ENCODE measurements at places on chromosomes 1 and 21. TPM values are rescaled to one million over a fixed set of nuclear protein-coding genes. Genes with fewer than 3 reads are reported as not detected.

Gene RGS1
- not detected for total RNA-seq

Gene TSACC
- not detected for total RNA-seq

Gene TNFRSF1B
- 1.5 TPM for total RNA-seq

Gene ID3
- 1,078 TPM for total RNA-seq

Gene AIM2
- total RNA-seq = not detected

Gene SDC3
- 17.1 TPM for total RNA-seq

Gene SPRR2G
- not detected for total RNA-seq

Gene ADORA3
- total RNA-seq = not detected

Gene RNASEL
- 7.6 TPM for total RNA-seq

Gene RHBDL2
- total RNA-seq = 5.7 TPM

DNA sequence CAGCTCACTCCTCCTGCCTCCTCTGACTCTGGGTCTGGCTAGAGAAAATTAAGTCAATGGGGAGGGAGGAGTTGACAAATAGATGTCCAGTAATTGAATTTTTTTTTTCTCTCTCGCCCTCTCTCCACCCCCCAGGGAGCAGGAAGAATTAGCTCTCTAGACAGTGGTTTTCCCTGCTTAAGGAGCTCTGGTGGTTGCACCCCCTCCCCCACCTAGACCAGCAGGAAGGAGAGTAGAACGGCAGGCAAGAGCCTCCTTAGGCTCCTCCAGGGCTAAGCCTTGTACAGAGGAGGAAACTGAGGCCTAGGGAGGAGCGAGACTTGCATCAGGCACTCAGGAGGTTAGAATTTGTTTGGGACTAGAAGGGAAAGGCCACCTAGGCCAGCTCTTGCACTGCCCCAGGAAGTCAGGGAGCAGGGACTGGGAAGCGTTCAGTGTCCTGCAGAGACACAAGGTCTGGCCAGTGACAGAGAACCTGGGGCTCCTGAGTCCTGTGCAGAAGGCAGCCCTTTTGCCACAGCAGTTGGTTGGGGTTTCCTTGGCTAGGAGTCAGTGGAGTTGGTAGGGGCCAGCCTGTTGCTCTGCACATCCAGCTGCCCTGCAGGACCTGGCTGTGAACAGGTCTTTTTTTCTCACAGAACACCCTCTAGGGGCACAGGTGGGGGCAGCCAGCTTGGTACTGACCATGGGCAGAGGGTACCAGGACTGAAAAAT, 49.5 kb upstream of the ACOT11 start:
- DNase-seq = peak; percentile 35

DNA sequence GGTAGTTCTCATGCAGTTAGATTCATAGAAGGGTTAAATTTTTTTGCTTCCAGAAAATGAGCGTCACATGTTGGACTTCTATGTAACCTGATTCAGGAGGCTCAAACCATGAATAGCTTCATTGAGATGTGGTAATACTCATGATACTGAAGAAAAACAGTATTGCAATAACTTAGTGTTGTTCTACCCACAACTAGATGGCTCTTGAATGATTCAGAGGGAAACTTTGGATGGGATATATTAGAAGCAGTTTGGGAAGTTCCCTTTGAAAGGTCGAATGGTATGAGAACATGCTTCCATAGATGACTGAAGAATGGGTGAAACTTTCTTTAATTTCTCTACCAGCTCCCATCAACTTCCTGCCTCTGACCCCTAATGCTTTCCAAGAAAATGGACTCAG, 211.7 kb upstream of the PTGFR start:
- peak; percentile 90 for DNase-seq

DNA sequence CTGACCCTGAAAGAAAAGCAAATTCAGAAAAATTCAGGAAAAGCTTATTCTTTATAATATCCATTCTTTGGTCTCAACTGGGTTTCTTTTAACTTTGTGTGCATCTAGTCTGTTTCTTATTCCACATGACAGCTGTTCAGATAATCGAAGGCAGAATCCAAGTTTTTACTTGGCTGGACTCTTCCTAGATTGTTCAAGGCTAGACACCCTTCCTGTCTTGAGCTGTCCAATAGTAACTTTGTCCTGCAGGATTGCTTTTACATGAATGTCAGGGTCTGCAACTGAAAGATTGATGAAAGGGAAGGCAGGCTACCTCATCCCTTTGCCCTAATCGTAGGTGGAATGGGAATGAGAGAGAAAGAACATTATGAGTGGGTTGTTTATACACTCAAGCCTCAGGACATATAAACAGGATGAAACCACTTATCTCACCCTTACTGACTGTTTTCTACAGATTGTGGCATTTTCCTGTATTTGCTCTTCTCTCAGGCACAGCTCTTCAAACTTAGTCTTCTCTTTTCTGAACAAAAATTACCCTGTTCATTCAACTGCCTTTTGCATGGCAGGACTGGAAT, 76.9 kb downstream of the LEPR start:
- DNase-seq = peak; percentile 27

DNA sequence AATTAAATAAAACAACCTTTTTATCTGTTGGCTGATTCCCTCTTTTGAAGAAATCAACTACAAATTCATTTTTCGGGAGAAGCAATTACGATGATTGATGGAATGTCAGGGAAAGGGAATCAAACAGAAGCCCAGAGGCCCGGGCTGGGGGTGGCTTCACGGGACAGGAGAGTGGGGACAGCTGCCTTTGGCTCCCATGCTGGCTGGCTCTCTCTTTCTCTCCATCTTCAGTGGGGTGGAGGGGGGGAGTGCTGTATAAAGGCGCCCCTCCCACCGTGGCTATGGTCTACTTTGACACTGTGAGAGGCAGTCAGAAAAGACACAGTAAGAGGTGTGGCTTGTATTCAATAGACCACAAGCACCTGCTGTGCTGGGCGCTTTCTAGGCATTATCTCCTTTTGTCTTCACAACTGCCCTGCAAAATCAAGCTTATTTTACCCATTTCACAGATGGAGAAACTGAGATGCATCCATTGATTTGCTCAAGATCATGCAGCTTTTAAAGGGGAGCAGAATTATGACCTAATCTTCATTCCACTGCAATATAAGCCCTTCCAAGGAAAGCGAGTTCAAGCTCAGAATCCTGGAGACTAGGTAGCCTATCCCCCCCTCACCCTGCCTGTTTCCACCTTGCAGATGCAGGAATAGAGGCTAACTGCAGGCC, 92.9 kb downstream of the GRIK3 start:
- no peak for DNase-seq

- DNase-seq = no peak
These were observed 265.9 kb downstream of the PDE4B start for GRCh38 chr1:66058558-66058957.

GRCh38 chr1:178552856-178553255, 39.9 kb downstream of the TEX35 start:
- no peak for DNase-seq

GRCh38 chr1:29397981-29398380, 161.7 kb downstream of the PTPRU start:
- no peak for DNase-seq

DNA sequence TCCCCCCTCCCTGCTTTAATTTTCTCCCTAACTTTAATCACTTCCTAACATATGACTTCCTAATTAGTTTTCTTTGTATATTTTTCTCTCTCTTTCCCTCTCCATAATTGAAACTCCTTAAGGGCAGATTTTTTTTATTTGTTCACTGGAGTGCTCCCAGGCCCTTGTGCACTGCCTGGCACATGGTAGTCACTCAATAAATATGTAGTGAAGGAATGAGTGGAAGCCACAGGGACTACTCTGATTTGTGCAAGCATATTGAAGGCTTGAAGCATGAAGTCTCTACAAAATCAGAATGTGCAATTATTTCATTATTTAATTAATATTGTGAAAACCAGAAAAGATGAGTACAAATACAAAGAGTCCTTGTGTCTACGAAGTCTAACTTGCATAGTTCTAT, 41.5 kb downstream of the SNX7 start:
- peak; percentile 35 for DNase-seq

DNA sequence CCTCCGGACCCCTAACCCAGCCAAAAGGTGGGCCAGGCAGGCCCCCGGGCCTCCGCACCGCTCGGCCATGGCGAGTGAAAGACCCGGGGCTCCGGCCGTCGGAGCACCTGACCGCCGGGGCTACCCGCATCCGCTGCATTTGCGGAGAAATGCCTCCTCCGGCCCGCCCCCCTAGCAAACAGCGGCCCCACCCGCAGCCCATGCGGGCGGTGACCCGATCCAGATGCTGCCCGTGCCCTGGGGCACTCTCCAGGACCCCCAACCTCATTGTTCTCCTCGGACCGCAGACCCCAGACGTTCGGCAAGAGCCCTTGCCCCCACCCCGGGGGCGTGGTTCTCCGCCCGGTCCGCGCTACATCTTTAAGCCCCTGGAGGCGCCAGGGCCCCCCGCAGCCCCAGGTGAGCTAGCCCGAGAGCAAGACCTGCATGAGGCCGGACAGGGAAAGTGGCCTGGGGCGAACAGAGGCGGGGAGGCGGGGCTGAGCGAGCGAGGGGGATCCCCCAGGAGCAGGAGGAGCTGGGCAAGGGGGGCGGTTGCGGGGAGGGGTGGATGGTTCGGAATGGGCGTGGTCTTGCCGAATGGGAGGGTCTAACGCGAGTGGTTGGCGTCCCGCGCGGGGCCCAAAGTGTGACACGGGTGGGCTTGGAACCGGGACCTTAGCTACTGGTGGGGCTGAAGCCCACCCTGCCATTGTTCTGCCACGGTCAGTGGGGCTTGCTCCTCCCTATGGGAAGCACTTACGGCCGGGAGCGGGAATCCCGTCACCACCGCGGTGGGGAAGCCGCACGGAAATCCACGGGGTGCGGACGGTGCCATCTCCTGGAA, 6.3 kb upstream of the CRYBG2 start:
- no peak for DNase-seq

DNA sequence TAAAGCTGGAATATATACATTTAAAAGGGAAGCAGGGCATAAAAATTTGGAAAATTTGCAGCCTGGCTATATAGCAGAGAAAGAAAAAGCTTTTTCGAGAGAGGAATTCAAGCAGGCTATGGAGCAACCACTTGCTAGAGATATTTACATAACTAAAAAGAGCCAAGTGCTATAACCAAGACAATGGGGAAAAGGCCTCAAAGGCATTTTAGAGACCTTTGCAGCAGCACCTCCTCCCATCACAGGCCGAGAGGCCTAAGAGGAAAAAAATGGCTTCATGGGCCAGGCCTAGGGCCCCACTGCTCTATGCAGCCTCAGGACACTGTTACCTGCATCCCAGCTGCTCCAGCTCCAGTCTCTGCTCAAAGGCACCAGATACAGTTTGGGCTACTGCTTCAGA, 37.0 kb downstream of the CAPN9 start:
- no peak for DNase-seq

DNA sequence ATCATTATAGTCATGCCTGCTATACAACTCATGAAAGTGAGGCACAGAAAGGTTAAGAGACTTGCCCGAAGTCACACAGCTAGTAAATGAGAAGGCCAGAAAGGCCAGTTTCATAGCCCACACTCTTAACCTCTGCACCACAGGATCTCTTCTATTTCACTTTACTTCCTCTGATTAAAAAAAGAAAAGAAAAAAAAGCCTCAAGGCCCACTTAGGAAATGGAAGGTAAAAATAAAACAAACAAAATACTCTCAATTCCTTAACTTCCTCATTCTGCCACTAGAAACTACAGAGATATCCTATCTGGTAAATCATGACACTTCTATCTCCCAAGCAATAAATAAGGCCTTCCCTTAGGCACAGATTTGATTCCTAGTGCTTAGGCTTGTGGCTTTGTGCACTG, 7.6 kb upstream of the ENAH start:
- peak; percentile 5 for DNase-seq

DNA sequence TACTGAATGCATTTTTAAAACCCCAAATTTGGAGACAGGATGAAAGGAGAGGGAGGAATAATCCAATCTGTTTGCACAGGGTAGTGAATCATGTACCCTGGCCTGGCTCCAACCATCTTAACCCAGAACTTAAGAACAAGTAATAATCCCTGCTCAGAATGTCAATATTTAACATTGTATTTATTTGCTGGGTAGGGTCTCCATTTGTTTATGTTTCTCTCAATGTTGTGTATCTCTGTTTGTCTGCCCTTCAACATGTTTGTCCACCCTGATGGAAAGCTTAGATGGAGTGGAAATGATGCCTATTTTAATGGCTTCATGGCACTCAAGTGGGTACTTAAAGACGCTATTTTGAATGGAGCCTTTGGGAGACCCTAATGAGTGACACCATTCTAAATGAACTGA, 54.4 kb upstream of the CDC42BPA start:
- peak; percentile 43 for DNase-seq

- DNase-seq = no peak
These were observed 34.0 kb upstream of the EDN2 start for GRCh38 chr1:41518471-41518870.

- DNase-seq = no peak
These were observed 229.9 kb downstream of the AKT3 start for GRCh38 chr1:243620096-243620495.

DNA sequence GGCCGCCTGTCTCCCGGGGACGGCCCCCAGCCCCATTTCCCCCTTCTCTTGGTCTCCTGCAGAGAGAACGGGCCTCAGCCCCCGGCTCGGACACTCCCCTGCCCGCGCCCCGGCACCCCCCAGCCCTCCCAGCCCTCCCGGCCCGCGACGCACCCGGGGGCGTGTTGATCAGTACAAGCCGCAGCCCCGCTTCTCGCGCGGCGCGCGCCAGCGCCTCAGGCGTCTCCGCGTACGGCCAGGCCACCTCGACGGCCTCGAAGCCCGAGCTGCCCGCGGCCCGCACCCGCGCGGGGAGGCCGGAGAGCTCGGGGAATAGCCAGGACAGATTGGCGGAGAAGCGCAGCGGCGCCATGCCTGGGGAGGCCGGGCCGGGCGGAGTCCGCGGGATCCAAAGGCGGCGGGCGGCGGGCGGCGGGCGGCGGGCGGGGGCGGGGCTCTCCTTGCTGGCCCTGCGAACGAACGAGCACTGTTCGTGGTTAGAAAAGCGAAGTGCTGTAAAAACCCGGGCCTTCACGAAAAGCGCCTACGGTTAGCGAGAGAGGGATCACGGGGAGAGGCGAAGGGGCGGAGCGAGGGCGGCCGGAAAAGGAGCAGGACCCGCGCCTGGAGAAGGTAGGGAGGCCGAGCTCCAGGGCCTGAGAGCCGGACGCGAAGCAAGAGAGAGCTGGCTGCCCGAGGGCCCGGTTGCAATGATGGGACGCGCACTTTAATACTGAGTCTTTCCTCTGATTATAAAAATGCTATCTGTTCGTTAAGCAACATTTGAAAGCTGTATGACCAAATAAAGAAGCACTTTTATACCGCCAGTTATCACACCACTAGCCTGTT, at the start of gene HYI:
TSS of gene HYI (minus strand) at position 490 of the 828 bp plus-strand sequence. CDS start at position 352, 138 bp downstream.
- peak; percentile 93 for DNase-seq

DNA sequence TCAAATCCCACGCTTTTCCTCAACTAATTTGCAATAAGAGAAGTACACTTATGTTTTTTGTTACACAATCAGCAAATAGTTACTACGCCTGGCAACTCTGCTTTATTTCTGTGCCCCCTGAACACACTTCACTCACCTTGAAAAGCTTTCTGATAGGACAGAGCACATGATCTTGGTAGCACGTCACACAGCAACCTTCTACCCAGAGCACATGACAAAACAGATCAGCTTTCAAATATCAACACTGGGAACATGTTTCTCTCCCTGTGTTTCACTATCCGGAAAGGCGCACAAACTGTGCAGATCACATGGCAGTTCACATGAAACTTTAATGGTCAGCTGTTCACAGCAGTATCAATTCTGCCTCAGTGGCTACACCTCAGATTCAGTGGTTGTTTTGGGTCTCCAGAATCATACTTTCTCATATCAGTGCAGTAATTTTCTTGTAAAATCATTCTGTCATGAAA, 2.2 kb downstream of the SLC19A2 start:
- DNase-seq = no peak

GRCh38 chr1:99548943-99549605, 96.8 kb upstream of the PALMD start:
- peak; percentile 68 for DNase-seq

- no peak for DNase-seq
These were observed 398.3 kb upstream of the POU3F1 start for GRCh38 chr1:38444770-38445442.

GRCh38 chr1:198118134-198118533, 38.7 kb upstream of the NEK7 start:
- peak; percentile 83 for DNase-seq

Measured in M059J (cell line).